ENCODE measurements at places on chromosomes 2 and 18. TPM values are rescaled to one million over a fixed set of nuclear protein-coding genes. Genes with fewer than 3 reads are reported as not detected.

C1GALT1C1L gene
- total RNA-seq = 0.36 TPM

FARP2 gene
- 126 TPM for total RNA-seq

CFAP221 gene
- not detected for total RNA-seq

MAP4K3 gene
- total RNA-seq = 29.4 TPM

RBM43 gene
- 3.1 TPM for total RNA-seq

C2orf76 gene
- 6.8 TPM for total RNA-seq

NEURL3 gene
- total RNA-seq = 0.58 TPM

ABCG5 gene
- 0.09 TPM for total RNA-seq

CSRNP3 gene
- total RNA-seq = 2.8 TPM

DSG4 gene
- 0.11 TPM for total RNA-seq

DSG2 gene
- total RNA-seq = 311 TPM

NT5DC4 gene
- not detected for total RNA-seq

SIX2 gene
- not detected for total RNA-seq

CD226 gene
- 1.3 TPM for total RNA-seq

ERLEC1 gene
- total RNA-seq = 43.2 TPM

C2orf42 gene
- total RNA-seq = 7.8 TPM

CAPN13 gene
- 49.7 TPM for total RNA-seq
